ENCODE measurements at places on chromosomes 6 and 20.

GRCh38 chr6:50030777-50031562 lies 9.2 kb upstream of the DEFB110 start:
- no peak for DNase-seq

GRCh38 chr20:53767206-53767930 lies 173.7 kb upstream of the ZNF217 start:
- DNase-seq = no peak

DNA sequence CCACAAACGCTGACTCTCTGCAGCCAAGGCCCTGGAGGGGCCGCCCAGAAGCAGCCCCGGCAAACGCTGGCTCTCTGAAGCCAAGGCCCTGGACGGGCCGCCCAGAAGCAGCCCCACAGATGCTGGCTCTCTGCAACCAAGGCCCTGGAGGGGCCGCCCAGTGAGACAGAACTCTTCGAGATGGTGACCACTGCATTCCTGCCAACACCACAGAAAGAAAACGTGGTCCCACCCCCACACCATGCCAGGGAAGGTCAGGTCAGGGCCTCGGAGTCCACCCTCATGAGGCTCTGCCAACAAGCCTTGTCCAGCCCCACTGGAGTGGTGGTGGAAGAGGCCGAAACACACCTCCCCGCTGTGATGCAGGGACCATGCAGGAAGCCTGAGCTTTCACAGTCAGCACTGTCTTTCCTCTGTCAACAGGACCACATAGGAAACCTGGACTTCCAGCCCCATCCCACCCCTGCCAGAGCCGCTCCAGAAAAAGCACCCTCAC lies 97.5 kb downstream of the DLL1 start:
- no peak for DNase-seq

GRCh38 chr6:143215363-143215762 lies 154.7 kb downstream of the AIG1 start:
- DNase-seq = no peak

DNA sequence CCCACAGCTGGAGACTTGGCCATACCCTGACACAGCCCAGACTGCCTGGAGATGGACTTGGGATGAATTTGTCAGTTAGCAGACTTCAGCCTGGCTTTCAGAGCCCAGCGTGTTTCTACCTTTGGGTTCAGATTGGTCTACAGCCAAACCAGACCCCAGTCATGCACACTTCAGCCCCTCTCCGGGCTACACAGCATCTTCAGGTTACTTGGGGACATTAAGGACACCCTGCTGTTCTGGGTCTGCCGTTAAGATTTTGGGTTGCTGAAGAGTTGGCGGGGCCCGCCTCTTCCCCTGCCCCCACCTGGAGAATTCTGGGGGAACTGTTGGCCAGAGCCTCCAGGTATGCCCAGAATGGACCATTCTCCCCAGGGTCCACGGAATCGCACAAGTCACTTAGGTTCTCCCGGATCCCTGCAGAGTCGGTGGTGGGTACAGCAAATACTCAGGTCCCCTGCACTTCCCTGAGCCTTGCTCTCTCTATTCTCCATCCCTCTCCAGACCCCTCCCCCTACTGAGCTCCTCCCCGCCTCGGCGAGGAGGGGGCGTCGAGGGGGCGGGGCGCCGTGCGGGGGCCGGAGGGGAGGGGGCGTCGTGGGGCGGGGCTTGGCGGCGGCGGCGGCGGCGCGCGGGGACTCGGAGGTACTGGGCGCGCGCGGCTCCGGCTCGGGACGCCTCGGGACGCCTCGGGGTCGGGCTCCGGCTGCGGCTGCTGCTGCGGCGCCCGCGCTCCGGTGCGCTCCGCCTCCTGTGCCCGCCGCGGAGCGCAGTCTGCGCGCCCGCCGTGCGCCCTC lies at the start of gene PTK7:
Gene PTK7, plus strand, starts transcription at position 645 of the 794 bp plus-strand sequence. CDS start 175 bp downstream, outside the sequence.
- no peak for DNase-seq

DNA sequence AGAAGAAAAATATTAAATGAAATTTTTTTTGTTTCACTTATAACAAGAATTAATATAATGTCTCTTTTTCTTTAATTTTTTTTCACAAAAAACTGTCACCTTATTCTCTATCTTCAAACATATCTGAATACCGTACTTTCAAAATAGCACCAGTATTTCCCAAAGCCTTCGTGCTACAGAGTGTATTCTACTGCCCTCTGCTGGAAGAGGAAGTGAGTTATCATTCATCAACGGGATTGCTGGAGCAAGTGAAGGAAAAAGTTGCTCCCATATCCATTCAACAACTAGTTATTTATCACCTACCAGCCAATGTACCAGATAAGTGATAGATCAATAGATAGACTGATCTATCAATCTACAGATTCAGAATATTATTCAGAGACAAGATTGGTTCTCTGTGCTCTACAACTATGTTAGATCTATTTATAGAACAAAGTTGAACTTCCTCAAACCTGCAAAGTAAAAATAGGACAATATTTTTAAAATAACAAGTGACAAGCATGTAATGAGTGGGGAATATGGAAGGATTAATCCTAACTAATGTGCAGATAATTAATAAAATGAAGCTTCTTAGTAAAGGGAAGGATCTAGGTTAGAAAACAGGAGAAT lies 26.7 kb upstream of the TFAP2B start:
- DNase-seq = no peak

DNA sequence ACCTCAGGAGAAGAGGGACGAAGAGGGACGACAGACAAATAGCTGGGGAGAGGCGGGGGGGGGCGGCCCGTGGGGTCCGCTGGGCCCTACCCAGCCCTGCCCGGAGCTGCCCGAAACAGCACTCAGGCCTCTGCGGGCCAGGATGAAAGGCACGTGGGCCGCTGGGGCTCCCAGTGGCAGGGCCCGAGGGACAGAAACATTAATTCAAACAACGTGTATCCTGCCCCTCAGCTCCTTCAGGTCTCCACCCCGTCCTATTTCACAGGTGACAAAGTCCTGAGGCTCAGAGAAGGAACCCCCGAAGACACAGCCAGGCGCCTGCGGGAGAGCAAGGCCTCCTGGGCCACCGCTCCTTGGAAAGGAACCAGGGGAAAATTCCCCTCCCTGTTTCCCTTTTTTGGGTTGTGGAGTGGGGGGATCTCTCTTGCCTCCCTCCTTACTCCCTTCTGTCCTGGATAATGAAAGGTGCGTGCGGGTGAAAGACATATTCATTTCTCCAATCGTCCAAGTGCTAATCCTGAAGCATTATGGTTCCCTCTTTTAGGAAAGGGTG lies 93.3 kb downstream of the RNASET2 start:
- no peak for DNase-seq

DNA sequence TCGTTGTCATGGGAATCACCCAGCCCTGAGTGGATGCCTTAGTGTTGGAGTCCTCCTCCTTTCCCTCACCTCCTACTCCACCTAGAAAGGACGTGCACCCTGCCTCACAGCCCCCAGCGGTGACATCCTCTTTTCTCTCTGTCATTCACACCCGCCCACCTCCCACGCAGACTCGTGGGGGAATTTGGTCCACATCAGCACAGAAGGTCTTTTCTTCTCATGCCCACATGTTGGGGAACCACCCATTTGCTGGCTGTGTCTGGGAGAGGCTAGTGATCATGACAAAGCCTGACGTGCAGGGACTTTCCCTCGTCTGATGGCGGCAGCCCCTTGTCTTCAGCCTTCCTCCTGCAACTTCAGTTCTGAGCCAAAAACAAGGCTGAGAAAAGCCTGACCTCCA lies 96.0 kb upstream of the CNKSR3 start:
- peak; percentile 39 for DNase-seq

DNA sequence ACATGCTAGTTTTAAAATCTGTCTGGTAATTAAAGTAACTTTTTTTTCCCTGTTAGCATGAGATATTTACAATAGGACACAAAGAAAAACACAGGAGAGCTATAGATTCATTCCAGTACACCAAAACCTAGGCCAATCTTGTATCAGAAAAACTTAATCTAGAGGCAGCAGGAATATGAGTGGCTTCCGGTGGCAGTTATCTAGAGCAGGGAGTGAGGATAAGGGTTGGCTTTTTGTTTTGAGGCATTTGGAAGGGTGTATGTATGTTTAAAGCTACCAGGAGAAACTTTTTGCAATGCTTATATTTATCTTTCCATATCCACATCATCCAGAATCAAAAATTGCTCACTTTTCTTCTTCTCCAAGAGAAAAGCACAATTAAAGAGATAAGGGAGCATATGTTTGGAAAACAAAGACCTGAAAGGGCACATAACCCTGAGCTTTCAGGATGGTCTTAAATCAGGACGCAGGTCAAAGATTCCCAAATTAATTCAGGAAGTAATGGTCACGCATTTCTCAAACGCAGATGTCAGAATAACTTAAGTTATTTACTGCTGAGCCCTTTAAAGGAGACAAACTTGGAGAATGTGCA lies 13.1 kb downstream of the TFAP2A start:
- DNase-seq = no peak

DNA sequence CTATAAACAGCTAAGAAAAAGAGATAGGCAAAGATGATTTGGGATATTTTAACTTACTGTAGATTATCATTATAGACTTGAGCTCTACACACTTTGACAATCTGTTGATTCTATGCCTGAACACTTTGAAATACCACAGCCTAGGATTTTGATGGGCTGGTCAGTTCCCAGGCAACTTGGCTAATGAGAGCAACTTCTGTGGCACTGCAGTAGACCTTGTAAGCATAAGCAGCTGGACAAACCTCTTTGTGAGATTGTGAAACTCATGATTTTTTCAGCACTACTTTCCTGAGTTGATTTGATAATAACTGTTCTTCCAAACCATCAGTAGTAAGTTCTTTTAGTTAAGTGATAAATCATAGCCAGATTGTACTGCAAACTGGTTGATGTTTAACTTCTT lies 27.1 kb upstream of the ELOVL5 start:
- no peak for DNase-seq

GRCh38 chr6:158476389-158476788 lies 83.5 kb upstream of the TMEM181 start:
- DNase-seq = no peak

DNA sequence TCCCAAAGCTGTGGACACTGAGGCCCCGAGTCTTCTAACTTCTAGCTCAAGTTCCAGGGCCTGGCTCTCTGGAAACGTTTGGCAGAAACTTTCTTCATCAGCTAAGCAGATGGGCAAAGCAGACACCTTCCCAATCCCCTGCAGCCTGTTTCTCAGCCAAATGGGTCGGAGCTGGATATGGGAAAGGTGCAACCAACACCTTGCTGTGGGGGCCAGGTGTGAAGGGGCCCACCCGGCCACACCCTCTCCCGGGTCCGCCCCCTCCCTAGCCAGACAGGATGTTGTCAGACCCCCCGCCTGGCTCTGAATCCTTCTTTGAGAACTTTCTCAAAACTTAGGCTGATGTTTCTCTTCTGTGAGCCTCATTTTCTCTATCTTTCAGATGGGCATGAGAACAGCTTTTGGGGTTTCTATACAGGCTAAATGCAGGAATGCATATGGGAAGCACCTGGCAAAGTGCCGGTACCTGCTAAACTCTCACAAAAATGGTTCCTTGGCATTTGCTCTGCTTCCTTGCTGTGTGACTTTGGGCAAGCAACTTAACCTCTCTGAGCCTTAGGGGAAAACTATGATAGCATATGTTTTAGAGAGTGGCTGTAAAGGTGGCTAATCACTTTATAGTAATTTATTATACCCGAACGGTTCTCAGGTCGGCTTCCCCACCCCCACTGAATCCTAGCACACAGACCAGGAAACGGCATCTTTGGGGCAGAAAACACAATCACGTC lies 1.8 kb downstream of the SNAI1 start:
- no peak for DNase-seq

DNA sequence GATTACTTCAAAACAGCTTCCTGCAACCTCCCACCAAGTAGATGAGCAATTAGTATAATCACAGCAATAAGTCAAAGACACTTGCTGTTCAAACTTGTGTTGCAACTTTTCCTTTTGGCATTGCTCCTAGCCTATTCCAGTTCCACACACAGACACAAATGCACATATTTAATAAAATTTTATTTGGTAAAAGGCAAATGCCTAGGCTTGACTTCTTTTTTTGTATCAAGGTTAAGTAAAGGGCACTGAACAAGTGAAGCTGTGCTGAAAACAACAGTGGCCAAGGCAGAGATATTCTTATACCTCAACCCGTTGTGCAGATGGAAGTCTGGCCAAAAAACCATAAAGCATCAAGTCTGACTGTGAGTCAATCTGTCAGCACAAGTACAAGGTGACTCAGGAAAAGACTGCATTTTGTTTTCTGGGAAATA lies 708.4 kb upstream of the CITED2 start:
- no peak for DNase-seq

GRCh38 chr20:3757268-3757667 lies 10.3 kb downstream of the ADISSP start:
- no peak for DNase-seq

- DNase-seq = no peak
These were observed 14.5 kb downstream of the HMGN4 start for GRCh38 chr6:26552640-26553188.

GRCh38 chr20:43558412-43559146 lies at the start of gene SGK2:
SGK2 (plus strand) TSS chr20:43559027; CDS start chr20:43566496, 7,469 bp downstream.
- no peak for DNase-seq

GRCh38 chr6:97456070-97456469 lies 173.1 kb upstream of the MMS22L start:
- DNase-seq = no peak

DNA sequence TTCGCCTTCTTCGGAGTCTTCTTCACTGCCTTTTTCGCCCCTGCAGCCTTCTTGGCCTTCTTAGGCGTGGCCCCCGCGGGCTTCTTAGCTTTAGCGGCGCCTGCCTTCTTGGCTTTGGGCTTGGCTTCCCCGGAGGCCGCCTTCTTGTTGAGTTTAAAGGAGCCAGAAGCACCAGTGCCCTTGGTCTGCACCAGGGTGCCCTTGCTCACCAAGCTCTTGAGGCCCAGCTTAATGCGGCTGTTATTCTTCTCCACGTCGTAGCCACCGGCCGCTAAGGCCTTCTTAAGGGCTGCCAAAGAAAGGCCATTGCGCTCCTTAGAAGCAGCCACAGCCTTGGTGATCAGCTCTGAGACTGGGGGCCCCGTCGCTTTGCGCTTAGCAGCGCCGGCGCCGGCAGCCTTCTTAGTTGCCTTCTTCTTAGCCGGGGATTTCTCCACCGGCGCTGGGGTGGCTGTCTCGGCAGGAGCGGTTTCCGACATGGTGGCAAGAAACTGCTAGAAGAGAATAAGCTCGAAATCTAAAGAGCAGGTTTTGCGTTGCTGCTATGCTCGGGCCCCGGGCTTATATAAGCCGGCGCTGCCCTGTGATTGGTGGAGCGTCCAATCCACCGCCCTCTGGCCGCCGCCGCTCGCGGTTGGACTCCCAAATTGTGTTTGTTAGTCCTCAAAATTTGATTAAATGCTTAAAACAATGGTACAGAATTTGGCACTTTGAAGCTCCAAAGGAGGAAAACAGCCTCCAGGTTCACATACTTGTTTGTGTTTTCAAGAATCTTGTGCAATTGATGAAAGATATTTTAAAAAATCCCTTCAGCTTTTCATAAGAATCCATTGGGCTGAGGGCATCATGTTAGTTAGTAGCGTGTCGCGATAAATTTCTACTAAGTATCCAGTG lies 44.9 kb downstream of the OR2B2 start:
- DNase-seq = peak; percentile 65

- no peak for DNase-seq
These were observed 446.3 kb upstream of the SLC35B3 start for GRCh38 chr6:8881663-8882062.

DNA sequence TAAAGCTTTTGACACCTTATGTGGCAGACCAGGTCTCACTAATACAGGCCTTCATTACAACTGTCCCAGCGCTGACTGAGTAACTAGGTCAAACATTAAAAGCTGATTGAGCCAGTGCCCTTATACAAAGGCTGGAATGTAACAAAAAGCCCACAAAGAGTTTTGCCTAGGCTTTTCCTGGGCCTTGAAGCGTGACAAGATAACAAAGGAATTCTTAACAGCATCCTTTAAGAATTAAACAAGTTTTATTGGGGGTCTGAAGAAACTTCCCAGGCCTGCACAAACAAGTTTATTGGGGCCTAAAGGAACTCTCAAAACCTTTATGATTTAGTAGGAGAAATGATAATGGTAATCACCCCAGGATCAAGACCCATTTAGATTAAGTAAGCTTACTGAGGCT lies 267.6 kb upstream of the FAM83B start:
- DNase-seq = no peak

Data from naive B cell (primary cell).